Inflammatory macrophage treated with lipopolysaccharide for 1 hour (primary cell): ENCODE measurements at places on chromosomes 16 and 17.

DNA sequence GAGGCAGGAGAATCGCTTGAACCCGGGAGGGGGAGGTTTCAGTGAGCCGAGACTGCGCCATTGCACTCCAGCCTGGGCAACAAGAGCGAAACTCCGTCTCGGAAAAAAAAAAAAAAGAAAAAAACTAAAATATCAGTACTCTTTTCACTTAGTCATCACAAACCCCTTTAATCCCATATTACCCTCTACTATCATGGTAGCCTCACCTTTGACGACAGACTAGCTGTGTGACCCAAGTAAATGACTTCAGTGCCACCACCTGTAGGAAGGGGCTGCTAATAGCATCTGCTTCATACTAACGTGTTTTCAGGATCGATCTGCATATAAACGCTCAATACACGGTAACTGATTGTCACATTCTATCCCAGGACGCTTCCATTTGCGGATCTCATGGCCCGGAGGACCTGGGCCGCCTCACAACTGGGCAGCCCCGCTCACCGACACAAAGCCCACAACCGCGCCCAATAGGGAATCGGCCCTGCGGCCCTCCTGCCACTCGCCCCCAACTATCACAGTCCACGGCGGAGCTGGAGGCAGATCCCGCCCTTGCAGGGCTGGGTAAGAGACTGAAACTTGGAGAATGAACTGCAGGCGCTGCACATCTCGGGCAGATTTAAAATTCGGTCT is 1.1 kb upstream of the ZNF263 start:
- no peak for DNase-seq

DNA sequence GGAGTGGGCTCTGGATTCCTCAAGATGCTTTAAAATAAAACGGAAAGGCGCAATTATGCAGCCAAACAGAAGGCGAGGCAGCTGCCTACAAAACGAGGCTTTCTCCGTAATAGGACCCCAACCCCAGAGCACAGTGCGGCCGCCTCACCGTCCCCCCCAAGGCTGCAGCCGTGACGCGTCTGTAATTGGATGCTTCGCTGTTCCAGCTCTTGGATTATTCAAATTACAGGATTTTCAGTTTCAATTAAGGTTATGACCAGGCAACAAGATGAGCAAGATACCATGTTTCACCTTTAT is 37.3 kb upstream of the ABR start:
- no peak for DNase-seq

DNA sequence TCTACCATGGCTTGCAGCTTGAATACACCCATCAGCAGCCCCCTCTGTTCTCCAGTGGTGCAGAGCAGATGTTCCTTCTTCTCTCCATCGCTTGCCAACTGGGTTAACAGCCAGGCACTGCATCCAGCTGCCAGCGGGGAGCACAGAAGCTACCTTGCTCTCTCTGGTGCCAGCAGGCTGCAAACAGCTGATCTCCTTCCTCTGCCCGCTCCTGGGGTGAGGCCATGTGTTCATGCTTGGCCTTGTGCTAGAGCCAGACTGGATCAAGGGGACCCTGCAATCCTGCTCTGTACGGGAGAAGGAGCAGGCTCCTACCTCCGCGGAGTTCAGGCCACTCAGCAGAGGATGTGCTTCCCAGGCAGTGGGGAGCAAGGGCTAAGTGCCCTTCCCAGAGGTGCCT is 24.1 kb upstream of the ENGASE start:
- no peak for DNase-seq

GRCh38 chr17:48068491-48068961 is 20.4 kb downstream of the NFE2L1 start:
- DNase-seq: no peak

DNA sequence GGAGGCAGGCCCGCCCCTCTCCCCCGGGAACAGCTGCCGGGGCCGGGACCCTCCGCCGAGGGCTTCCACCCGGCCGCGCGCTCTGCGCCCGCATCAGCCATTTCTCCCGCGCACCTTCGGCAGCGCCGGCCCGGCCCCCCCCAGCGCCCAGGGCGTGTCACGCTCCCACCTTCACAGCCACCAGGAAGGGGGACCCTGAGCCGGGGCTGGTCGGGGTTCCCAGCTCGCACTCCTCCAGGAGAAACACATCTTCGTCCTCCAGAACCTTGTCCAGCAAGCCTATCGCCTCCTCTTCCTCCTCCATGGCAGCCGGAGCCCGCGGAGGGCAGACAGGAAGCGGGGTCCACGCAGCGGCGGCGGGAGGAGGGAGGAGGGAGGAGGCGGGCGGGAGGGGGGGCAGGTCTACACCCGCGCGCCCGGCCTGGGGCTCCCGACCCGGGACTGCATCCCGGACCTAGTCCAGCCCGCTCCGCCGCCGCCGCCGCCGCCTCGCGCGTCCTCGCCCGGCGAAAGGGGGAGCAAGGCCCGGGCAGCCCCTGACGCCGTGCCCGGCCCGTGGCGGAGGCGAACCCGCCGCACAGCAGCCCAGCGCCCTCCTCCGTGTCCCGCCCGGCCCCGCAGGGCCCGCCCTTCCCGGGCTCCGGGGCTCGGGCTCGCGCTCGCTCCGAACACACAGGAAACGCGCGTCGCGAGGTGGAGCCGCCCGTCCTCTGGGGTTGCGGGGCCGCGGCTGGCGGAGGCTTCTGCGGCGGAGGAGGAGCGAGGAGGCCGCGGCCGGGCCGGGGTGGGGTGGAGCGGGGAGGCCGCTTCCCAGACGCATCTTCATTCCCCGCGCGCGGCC is 70.8 kb downstream of the ABR start:
- DNase-seq: no peak

- no peak for DNase-seq
These were observed 494.1 kb downstream of the CDH11 start for GRCh38 chr16:64627781-64628180.

GRCh38 chr17:6090253-6090652 is 20.1 kb downstream of the WSCD1 start:
- DNase-seq: no peak

- DNase-seq: no peak
These were observed 11.4 kb upstream of the KREMEN2 start for GRCh38 chr16:2952679-2953078.

- no peak for DNase-seq
These were observed 546.3 kb upstream of the CDH11 start for GRCh38 chr16:65668064-65668595.

DNA sequence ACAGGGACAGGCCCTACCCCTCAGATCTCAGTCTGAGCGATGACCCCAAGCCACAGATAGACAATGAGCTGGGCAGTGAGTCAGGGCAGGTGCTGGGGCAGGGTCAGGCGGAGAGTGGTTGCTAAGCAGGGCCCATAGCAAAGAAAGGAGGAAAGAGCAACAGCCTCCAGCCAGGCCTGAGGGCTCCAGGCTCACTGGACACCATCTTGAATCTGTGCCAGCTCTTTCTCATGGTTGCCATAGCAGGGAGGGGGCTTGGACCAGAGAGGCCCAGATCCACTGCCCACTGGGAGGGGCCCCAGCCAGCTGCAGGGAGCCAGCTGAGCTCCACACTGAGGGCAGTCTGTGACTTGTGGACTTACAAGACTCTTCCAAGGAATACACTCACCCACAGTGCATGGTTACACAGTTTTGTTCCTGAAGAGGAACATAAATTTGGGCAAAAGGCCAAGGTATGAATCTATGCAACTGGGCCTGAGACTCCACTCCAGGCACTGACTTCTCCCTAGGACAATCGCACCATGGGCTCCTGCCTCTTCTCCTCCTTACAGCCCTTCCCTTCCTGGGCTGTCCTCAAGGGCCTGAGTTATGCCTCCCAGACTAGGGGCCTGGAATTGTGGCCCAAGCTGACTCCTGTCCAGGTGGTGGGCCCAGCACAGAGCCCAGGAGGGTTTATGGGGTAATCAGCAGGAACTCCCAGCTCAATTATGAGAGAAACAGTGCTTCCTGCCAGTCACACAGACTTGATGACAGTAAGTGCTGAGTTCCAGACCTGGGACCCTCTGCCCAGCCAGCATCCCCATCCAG is 59.9 kb downstream of the BEAN1 start:
- DNase-seq: peak; percentile 67

DNA sequence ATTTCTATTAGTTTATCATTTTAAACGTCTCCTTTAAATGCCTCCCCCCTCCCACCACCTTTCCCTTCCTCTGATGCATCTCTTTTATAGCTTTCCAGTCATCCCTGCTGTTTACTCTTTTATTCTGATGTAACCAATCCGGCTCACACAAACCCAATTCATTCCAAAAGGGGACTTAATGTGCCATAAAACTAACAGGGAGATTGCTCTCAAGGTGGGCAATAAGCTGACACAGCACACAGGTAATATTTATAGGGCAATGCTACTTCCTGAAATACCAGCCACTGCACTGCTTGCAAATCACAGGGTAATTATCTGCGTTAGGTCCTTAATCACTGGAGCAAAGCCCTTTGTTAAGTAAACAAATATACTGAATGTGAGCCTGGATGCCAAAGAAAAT is 23.3 kb upstream of the CA10 start:
- DNase-seq: no peak

- DNase-seq: peak; percentile 25
These were observed 28.3 kb downstream of the TTC19 start for GRCh38 chr17:16027708-16028584.

DNA sequence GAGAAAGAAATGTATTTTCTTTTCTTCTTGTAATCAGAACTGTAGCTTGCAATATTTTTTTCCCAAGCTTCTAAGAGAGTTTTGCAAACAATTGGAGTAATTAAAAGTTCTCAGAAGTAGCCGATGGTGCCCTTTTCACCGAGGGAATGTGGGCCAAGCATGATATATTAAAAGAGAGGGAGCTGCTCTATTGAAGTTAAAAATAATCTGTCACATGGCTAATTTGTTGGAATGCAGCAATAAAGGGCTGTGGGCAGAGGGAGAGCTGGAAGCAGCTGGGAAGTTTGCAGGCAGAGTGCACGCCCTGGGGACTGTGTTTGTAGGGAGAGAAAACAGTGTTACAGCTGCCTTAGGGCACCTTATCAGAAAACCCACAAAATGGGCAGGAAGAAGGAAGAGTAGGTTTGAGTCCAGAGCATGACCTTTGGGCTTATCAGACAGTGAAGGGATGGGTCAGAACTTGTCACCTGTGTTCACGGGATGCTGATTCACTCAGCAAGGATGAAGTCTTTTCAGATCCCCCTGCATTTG is 18.5 kb upstream of the TERF2 start:
- no peak for DNase-seq

DNA sequence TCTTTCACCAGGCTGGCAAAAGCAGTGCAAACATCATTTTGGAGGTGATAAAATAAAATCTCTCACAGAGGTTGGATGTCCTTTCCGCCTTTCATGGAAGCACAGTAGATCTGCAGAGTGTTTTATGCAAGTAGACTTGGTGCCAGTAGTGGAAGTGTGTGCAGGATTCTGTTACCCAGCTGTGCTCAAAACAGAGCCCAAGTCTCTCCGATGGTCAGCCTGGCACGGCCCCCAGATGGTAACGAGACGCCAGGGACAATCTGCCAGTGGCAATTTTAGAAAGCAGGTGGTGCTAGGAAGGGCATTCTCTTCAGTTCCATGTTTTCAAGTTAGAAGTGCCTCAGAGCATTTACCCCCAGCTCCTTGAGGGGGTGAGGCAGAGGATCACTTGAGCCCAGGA is 1.5 kb upstream of the MTHFSD start:
- no peak for DNase-seq

GRCh38 chr17:29557085-29557738 is 9.6 kb downstream of the ABHD15 start:
- no peak for DNase-seq

- DNase-seq: no peak
These were observed 12.4 kb downstream of the PRSS27 start for GRCh38 chr16:2707368-2708289.

DNA sequence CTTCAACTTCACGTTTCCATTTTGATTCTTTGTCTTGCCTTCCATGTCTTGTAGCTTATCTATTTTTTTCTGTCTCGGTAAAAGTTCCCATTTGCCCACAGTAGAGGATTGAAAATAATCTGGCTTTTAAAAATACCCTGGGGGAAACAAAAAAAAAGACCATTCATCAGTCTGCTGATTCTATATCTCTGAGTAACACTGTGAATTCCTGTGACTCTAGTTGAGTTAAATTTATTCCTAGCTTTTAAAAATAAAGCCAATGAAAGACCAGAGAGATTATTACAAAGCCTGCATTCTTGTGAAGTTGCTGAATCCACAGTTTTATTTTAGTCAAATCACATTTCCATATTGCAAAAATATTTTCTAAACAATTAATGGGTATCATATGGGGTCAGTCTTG is 532.3 kb downstream of the CDH13 start:
- no peak for DNase-seq

DNA sequence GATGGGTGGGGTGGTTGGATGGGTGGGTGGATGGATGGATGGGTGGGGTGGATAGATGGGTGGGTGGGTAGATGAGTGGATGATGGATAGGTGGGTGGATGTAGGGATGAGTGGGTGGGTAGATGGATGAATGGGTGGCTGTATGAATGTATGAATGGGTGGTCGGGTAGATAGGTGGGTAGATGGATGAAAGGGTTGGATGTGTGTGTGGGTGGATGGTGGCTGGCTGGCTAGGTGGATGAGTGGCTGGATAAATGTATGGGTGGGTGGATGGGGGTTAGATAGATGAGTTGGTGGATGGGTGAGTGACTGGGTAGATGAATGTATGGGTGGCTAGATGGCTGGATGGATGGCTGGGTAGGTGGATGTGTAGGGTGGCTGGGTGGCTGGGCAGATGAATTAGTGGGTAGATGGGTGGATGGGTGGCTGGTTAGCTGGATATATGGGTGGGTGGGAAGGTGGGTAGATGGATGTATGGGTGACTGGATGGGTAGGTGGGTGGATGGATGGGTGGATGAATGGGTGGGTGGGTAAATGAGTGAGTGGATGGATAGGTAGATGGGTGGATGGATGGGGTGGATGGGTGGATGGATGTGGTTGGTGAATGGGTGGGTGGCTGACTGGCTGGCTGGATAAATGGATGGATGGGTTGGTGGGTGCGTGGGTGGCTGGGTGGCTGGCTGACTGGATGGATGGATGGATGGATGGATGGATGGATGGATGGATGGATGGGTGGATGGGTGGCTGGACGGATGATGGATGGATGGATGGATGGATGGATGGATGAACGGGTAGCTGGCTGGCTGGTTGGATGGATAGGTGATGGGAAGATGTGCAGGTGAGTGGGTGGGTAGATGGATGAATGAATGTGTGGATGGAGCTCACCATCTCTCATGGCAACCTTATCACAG is 18.9 kb upstream of the GOSR2 start:
- DNase-seq: no peak

- peak; percentile 46 for DNase-seq
These were observed 310.6 kb downstream of the SEC14L1 start for GRCh38 chr17:77451245-77451893.

GRCh38 chr16:21222495-21223337 is 10.8 kb upstream of the ANKS4B start:
- DNase-seq: no peak

- DNase-seq: no peak
These were observed 66.2 kb downstream of the NQO1 start for GRCh38 chr16:69660166-69660565.

GRCh38 chr16:7422036-7422888 is 89.6 kb downstream of the RBFOX1 start:
- no peak for DNase-seq

- DNase-seq: no peak
These were observed 7.3 kb downstream of the HSD3B7 start for GRCh38 chr16:30992276-30992780.
